Stimulated activated CD4-positive, alpha-beta T cell treated with anti-CD3 and anti-CD28 coated beads, TNF-alpha, amount 100 ng/mL, for 24 hours (primary cell): ENCODE measurements at places on chromosomes 7 and 10.

DNA sequence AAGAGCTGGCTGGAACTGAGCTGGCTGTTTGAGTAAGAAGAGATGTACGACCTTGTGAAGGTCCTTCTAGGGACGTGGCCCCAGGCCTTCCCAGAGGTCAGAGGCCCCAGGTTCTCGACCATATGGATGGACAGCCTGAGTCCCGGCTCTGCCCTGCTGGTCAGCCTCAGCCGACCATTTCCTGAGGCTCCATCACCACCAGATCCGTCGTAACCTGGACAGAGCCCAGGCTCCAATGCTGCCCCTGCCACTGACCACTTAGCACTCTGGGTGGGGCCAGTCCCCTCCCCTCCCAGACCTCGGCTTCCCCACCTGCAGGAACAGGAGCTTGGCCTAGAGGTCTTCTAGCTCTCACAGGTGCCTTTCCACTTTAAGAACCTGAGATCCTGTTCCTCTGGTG is 10.6 kb upstream of the INMT start:
- DNase-seq: no peak

DNA sequence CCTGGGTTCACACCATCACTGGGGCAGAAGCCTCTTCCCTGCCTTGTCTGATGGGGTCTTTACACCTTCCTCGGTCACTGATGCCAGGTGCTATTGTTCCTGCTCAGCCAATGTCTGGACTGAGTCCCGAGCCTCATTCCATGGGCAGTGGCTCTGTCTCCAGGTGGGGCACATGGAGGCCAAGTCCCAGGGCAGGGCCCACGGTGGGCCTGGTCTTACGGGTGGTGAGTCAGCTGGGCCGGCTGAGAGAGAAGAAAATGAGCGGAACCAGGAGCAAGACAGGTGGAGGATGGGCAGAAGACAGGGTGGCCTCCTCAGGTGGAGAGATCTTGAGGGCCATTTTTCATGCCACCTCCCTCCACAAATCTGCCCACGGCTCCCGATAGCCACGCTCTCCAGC is 131.7 kb upstream of the FAM20C start:
- no peak for DNase-seq

DNA sequence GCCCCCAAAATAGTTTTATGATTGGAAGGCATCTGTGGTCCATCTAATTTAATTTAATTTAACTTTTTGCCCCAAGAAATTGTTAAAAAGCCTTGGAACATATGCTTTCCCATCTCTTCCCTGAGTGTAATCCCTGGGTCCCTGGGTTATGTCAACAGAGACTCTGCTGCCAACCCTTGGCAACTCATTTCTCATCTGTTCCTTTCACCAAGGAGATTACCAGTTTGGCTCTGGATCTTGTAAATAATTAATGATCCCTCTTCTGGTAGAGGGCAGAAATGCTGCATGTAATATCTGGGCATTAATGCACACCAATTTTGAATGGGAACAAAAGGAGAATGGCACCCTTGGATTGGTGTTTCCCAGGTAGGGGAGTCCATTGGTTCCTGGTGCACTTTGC is 514.2 kb downstream of the CCSER2 start:
- DNase-seq: no peak

- DNase-seq: no peak
Measured at GRCh38 chr7:129655811-129656210, 44.3 kb downstream of the NRF1 start.

DNA sequence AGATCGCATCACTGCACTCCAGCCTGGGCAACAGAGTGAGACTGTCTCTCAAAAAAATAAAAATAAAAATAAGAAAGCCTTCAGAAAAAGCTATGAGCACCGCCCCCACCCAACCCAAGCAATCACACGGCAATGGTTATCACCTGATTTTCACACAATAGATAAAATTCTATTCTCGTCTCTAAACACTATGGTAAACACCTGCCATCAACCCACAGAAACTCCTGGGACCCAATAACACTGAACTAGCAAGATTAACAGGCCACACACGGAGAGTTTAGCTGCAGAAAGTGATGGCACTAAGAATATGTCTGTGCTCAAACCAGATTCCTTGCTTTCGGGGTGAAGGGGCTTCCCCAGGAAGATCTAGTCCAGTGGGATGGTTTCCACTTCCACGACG is 173.8 kb downstream of the DIP2C start:
- no peak for DNase-seq

GRCh38 chr10:88598055-88598454 is 11.5 kb downstream of the LIPJ start:
- DNase-seq: no peak

DNA sequence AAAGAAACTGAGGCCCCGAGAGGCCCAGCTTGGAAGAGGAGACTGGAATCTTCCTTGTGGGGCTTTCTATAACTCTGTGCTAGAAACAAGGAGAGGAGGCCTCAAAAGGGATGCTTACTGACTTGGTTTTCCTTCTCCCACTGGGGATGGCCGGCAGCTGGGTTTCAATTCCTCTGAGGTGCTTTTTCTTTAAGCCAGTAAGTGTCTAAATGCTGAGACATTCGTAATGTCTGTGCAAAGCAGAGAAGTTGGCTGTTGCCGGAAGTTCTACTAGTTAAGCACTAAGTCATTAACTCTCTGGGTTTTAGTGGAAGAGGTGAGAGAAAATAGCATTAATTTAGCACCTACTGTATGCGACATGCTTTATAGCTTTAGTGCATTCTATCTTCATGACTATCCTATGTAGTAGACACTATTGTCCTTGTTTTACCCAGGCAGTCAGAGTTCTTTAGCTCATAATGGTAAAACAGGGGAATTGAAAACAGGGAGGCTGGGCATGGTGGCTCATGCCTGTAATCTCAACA is 135.2 kb downstream of the RGS10 start:
- DNase-seq: no peak

GRCh38 chr10:23818484-23818883 is 379.6 kb downstream of the OTUD1 start:
- no peak for DNase-seq

DNA sequence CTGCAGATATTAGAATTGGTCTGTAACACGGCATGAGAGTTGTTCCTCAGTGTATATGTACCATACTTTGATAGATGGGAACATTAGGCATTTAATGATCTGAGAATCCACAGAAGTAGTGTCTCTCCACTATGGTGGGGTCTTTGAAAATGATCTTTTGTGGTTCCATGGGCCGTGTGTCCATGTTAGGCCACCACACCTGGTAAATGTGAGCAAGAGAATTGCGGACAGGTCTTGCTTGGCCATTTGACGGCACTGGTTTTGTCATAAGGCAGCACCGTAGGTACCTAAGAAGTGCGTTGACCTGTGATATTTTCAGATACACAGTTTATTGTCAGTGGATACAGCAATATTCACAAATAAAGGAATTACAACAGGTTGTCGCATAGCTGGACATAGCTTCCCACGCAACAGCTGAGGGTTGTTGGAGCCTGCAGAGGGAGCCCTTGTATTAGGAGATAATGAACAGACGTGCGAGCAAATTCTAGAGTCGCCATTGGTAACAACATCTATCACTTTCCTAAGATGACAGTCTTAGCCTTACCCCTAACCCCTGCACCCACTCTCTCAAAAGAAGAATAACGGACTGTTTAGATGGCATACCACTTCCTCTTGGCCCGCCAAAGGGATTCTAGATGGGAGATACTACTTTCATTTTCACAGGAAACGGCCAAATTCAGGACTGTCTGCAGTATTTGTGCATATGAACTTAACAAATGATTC is 111.4 kb downstream of the COL28A1 start:
- DNase-seq: no peak

DNA sequence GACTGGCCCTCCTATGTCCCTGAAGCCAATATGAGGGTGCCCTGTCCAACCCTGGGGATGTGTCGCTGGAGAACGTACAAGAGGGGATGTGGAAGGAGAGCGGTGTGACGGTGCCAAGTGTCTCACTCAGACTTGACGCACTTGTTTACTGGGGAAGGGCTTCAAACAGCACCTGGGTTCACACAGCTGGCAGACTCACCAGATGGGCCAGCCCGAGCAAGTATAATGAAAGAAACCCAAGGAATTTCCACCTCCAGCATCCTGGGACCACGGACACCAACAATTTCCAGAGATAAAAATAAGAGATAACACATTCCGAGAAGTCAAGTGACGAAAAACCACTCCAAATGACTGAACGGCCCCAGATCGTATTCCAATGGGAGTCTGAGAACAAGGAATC is 5.3 kb downstream of the ATP5MF start:
- no peak for DNase-seq

- peak; percentile 18 for DNase-seq
Measured at GRCh38 chr7:17994079-17994850, 33.4 kb downstream of the PRPS1L1 start.
